T-helper 2 cell (primary cell): ENCODE measurements at places on chromosomes 1 and 21.

- no peak for DNase-seq
Observed at GRCh38 chr1:23600283-23600682, 41.0 kb upstream of the ID3 start.

DNA sequence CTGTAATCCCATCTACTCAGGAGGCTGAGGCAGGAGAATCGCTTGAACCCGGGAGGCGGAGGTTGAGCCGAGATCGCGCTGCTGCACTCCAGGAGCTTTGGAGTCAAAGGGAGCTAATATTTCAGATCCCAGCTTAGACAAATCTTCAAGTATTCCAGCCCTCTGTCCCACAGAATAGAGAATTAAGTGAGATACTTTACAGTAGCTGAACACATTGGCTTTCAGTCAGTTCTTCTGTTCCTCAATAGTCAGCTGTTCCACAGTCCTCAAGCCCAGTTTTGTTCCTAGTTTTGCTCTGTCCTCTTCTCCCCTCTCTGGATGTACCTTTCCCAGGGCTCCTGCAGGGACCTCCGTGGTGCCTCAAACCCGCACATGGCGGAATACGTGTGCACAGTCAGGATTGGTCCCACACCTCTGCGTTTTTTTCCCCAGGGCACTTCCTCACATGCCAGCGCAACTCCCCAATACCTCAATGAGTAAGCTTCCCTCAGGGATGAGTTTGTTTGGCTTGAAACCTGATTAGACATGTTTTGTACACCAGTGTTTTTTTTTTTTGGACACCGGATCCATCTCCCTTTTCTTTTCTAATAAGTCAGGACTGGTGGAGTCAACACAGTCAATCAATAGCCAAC, 1.2 kb downstream of the MFN2 start:
- no peak for DNase-seq

- DNase-seq = no peak
Observed at GRCh38 chr1:19055701-19056100, 99.2 kb upstream of the IFFO2 start.

- peak; percentile 52 for DNase-seq
Observed at GRCh38 chr1:182601416-182601786, 2.8 kb downstream of the RGS16 start.

DNA sequence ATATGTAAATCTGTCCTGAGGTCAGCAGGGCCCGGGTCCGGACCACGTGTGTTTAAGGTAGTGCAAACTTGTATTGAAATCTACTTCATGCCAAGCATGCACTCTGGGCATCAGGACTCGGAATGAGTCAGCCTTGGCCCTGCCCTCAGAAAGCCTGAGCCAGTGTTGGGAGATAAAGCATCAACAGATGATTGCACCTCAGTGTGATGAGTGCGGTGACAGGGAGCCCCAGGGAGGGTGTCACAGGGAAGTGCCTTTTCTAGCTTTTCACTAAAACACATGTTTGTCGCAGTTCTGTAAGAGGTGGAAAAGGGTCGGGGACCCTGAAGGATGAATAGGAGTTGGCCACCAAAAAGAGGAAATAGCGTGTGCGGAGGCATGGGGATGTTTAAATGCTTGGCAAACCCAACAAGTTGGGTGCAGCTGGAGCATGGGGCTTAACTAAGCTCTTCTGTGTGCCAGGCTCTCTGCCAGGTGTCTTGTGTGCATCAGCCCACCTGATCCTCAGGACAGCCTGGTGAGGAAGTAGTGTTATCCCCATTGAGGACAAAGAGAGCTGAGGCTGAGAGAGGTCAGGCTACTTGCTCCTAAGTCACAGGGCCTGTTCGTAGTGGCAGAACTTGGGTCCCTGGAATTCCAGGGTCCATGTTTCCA, 48.2 kb upstream of the EPB41 start:
- no peak for DNase-seq

DNA sequence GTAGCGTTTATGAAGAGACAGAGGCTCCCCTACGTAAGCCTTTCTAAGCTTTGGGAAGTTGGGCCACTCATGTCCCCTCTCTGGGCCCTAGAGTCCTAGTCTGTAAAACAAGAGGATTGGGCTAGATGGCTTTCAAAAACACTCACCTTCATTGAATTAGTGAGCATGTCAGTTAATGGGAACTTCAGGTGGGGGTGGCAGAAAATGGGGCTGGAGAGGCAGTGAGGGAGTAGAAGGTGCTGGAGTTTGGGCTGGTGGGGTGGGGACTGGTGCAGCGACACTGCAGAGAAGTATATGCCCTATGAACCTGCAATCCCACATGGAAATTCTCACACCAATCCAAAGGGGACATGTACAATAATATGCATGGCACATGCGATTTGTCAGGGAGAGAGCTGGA, 182.7 kb downstream of the C1orf94 start:
- DNase-seq = no peak

- DNase-seq = no peak
Observed at GRCh38 chr1:160789051-160789701, 6.8 kb upstream of the LY9 start.

DNA sequence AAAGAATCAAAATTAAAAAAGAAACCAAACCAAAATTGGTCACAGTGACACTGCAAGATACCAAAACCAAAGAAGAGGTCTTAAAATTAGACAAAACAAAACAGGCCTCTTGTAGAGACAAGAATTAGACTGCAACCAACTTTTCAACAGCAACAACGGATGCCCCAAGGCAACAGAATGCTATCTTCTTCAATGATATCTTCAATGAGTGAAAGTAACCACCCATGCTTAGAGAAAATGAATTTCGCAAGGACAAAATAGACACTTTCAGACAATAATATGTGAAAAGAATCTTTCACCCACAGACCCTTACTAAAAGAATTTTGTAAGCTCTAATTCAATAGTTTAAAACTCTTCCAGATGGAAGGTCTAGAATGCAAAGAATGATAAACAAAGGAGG, 41.7 kb downstream of the USP48 start:
- peak; percentile 22 for DNase-seq

- DNase-seq = no peak
Observed at GRCh38 chr1:23101101-23101827, 67.4 kb downstream of the LUZP1 start.

GRCh38 chr1:45722809-45723208, 27.6 kb downstream of the IPP start:
- DNase-seq = no peak

- no peak for DNase-seq
Observed at GRCh38 chr1:204438628-204439027, 27.0 kb upstream of the PPP1R15B start.

- no peak for DNase-seq
Observed at GRCh38 chr1:63534406-63534805, 11.1 kb downstream of the EFCAB7 start.

DNA sequence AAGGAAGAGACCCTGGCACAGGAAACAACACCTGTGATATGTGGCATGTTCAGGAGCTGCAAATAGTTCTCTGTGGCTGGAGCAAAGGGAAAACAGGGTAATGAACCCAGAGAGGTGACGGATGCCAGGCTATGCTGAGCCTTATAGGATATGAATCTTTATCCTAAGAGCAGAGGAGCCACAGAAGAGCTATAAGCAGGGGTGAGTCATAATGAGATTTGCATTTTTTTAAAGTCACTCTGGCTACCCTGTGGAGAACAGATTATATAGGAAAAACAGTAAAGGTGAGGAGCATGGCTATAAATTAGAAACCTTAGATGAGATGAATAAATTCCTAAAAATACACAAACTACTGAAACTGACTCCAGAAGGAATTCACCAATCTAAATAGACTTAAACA, 12.8 kb upstream of the MPL start:
- no peak for DNase-seq

DNA sequence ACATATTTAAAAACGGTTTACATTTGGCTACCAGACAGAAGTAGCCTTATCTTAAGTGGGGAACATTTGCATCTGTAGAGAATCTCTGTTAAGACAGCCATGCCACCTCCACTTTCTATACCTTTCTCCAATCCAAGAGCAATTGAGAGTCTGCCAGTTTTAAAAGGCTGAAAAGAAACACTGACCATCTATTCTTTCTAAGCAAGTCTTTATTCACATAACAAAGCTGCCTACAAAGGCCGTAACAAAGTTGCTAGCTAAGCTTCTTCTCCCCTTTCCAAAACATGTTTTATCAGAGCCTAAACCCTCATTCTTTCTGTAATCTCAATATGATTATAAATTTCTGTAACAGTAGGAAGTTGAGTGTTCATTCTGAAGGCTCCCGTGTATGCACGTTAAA, 1078.3 kb downstream of the NCAM2 start:
- no peak for DNase-seq

DNA sequence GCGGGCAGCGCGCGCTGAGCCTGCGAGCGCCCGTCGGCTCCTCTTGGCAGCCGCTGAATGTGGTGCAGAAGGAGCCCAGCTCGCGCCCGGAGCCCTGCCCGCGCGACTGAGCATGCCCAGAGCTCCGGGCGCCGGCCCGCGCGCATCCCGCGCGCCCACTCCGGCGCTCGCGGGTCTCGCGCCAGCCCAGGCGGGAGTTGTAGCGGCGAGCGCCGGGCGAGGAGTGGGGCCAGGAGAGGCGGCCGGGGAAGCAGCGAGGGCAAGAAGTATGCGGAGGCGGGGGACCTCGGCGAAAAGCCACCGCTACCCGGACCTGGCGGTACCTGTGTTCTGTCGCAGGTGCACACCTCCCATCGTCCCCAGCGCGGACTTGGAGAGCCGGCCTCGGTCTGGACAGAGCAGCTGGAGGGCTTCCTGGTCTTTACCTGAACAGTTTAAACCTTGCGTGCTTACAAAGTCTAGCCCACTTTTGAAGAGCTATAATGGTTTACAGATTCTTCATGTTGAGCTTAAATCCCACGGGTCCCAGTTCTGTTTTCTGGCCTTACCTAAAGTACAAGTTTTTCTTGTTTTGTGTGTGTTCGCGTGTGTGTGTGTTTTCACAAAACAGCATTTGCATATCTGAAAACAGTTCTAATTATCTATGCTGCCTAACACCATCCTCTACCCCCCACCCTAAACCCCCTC, at the start of gene DDAH1:
DDAH1 (minus strand) TSS at position 61 of the 687 bp plus-strand sequence. CDS start 114 bp downstream, outside the sequence.
- DNase-seq = no peak
